Activated naive CD4-positive, alpha-beta T cell treated with anti-CD3 and anti-CD28 coated beads, Interleukin-2, amount 10 ng/mL, durations not matched to agents 7 days and 5 days (primary cell): ENCODE measurements at places on chromosomes 1 and 21.

DNA sequence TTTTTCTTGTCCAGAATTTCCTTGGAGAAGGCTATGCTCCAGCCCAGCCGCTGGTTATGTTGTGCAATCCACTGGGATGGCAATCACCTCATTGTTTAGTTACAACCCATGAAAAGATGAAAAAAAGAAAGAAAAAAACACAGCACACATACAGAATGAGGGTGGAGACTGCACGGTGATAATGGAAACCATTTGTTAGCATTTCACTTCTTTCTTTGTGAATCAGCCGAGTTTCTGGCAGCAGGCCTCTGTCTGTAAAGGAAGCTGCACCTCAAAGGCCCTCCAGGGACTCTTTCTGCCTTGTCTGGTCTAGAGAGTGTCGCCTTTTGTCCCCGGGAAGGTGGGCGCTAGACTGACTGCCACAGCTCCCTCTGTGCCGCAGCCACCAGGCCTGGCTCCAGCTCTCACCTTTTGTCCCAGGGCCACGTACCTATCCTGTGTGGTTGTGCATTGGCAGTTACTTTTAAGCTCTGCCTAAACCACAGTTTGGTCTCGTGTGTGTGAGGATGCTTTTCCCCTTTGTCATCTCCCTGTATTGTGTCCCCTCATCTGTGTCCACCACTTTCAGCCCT is 35.6 kb downstream of the NGF start:
- no peaks in the 10 kb centered on the region for H3K27me3 ChIP-seq
- H3K4me1 ChIP-seq, result no peaks in the 10 kb centered on the region
- DNase-seq, result no peak
- no peak overlapping the region for H3K4me3 ChIP-seq

GRCh38 chr1:69673321-69673720 is 105.6 kb downstream of the LRRC7 start:
- H3K4me1 ChIP-seq, result no peaks in the 10 kb centered on the region
- no peak overlapping the region for H3K27ac ChIP-seq
- no peak overlapping the region for H3K4me3 ChIP-seq

- H3K27ac ChIP-seq, result no peak overlapping the region
- no peak overlapping the region for H3K4me3 ChIP-seq
- peaks cover 15% of the 10 kb centered on the region for H3K4me1 ChIP-seq
- no peak for DNase-seq
- H3K27me3 ChIP-seq, result peaks cover 13% of the 10 kb centered on the region
- no peaks in the 10 kb centered on the region for H3K36me3 ChIP-seq
These were observed 71.0 kb downstream of the SIPA1L2 start for GRCh38 chr1:232558954-232559353.

- H3K4me3 ChIP-seq, result no peak overlapping the region
- no peaks in the 10 kb centered on the region for H3K36me3 ChIP-seq
- DNase-seq, result no peak
- H3K4me1 ChIP-seq, result no peaks in the 10 kb centered on the region
- H3K27me3 ChIP-seq, result no peaks in the 10 kb centered on the region
These were observed 801.1 kb upstream of the CXADR start for GRCh38 chr21:16711757-16712156.

DNA sequence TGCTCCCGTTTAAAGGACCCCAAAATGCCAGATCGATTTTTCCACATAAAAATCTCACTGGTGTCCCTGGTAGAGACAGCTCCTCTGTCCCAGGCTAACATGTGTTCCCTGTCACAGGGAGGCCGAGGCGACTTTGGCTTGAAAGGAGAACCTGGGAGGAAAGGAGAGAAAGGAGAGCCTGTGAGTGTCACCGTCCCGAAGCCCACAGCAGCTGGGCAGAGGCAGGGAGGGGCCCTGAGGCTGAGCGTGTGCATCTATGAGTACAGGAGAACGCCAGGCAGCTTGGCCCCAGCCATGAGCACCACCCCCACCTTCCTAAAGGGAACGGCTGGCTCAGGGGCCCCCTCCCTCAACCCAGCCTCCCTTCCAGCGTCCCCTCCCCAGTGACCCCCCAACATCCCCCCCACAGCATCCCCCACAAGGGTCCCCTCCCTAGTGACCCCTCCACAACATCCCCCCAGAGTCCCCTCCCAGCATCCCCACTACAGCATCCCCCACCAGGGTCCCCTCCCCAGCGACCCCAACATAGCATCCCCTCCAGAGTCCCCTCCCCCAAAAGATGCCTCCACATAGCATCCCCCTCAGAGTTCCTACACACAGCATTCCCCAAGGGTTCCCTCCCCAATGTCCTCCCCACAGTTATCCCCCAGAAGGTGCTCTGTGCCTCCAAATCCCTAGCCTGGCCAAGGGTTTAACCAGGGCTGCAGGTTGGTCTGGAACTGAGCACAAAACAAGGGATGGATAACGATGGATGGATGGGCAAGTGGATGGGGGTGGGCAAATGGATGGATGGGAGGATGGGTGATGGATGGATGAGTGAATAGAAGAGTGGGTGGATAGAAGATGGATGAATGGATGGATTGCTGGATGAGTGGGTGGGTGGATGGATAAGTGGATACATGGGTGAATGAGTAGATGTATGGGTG is 25.1 kb downstream of the COL6A2 start:
- no peak overlapping the region for H3K27ac ChIP-seq
- peak; percentile 18 for DNase-seq

DNA sequence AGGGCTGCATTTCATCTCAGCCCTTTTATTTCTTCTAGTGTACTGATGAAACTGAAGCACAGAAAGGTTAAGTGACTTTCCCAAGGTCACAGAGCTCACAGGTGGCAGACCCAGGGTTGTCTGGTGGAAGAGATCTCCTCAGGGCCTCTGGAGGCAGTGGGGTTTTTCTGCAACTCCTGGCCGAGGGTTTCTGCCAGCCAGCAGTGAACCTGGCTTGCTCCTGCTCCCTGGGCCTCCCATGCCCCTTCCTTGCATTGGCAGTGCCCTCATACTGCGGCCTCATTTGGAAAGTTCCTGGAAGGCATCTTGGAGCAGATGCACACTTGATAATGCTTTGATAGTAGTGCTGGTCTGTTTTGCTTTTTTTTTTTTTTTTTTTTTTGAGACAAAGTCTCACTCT is 7.7 kb downstream of the GALNT2 start:
- no peak for DNase-seq
- H3K4me1 ChIP-seq, result peaks cover 35% of the 10 kb centered on the region
- no peak overlapping the region for H3K27ac ChIP-seq

GRCh38 chr1:193457676-193458075 is 271.3 kb upstream of the B3GALT2 start:
- no peak for DNase-seq
- peaks cover 4% of the 10 kb centered on the region for H3K36me3 ChIP-seq
- peak overlapping the region; percentile 4 for H3K27ac ChIP-seq
- no peaks in the 10 kb centered on the region for H3K27me3 ChIP-seq

GRCh38 chr21:40658311-40658710 is 188.6 kb downstream of the DSCAM start:
- no peaks in the 10 kb centered on the region for H3K4me1 ChIP-seq
- no peak overlapping the region for H3K4me3 ChIP-seq
- no peaks in the 10 kb centered on the region for H3K36me3 ChIP-seq
- H3K27me3 ChIP-seq, result no peaks in the 10 kb centered on the region

DNA sequence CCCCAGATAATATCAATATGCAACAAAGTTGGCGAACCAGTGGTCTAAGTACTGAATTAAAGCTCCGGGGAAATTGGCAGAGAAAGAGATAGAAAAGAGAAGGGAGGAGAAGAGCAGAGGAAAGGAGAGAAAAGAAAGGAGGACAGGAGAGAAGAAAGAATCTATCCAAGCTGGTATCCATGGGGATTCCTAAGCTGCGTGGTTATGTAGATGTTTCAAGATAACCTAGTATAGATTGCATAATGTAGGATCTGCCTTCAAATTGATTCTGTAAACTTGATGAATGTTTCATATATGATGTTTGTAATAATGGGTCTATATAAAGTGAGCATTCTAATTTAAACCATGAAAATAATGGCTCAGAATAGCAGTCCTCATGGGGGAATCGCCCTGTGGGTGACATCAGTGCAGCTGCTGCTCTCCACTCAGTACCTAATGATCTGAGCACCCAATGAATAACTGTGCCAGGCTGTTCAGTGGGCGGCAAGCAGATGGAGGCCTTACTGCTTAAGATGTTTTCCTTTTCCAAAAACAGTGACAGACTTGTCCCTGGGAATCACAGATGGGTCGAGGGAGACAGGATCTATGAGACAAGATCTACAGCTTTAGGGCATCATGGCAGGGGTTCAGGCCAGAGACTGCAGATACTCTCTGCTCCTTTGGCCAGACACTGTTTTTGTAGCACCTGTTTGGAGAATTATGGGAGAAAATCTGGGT is 78.0 kb downstream of the LAMC2 start:
- no peak for DNase-seq
- no peaks in the 10 kb centered on the region for H3K4me1 ChIP-seq
- no peak overlapping the region for H3K4me3 ChIP-seq
- no peak overlapping the region for H3K27ac ChIP-seq
- peaks cover 33% of the 10 kb centered on the region for H3K27me3 ChIP-seq
- no peaks in the 10 kb centered on the region for H3K36me3 ChIP-seq

- peaks cover 13% of the 10 kb centered on the region for H3K4me1 ChIP-seq
- H3K36me3 ChIP-seq, result no peaks in the 10 kb centered on the region
- H3K27ac ChIP-seq, result no peak overlapping the region
- DNase-seq, result no peak
- H3K27me3 ChIP-seq, result peaks cover 60% of the 10 kb centered on the region
These were observed 2.7 kb downstream of the ERRFI1 start for GRCh38 chr1:8023287-8023994.

DNA sequence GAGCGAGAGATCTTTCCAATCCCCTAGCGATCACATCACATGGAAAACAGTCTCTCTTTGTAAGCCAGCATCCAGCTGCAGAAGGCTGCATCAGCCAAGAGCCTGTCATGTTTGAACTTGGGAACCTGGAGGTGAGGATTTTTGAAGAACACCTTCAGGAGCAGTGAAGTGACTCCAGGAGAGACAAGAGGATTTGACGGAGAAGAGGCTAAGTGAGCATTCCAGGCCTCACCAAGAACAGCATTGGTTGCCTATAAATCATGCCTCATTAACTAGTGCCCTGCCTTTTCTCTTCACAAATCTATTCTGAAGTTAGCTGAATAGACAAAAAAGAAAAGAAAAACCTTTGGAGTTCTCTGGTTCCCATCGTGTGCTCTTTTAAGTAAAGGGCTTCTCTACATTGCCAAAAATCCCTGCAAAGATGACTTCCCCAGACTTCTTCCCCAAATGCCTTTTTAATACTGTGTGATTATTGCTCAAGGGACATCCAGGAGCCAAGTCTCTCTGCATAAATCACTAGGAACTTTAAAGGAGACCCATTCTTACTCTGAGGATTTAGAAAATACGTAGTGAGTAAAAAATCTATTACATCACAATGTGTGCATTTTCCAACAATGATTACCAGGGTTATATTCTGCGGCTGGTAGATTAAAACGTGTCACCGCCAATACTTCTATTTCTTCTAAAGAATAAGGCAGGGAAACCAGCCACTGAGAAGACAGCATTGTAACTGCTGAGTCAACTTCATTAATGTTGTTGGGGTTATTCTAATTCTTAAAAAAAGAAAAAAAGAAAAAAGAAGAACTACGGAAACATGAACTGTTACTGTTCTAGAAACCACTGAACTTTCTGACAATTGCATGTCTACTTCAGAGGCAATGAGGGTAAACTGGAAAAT is 95.2 kb downstream of the KIF14 start:
- peaks cover 11% of the 10 kb centered on the region for H3K27me3 ChIP-seq
- DNase-seq, result no peak
- no peak overlapping the region for H3K4me3 ChIP-seq
- H3K27ac ChIP-seq, result no peak overlapping the region
- no peaks in the 10 kb centered on the region for H3K36me3 ChIP-seq

DNA sequence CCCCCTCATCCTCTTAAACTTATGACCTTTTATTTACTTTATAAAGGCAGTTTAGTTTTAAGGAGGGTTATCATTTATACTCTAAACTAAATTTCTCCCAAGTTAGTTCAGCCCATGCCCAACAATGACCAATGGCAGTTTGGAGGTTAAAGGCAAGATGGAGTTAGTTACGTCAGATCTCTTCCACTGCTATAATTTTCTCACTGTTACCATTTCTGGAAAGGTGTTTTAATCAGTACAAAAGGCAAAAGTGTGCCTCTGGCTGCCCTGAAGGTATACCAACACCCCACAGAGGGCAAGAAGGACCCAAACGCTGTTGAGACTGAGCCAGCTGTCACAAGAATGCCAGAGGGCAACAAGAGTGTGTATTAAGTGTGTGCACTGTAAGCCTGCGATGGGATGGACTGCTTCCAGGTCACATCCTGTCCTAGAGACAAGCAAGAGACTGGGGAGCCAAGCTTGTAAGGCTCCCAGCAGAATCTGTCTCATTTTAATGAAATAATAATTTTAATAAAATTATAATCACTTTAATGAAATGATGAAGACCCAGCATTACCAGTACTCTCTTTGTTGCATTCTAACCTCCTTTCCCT is 32.5 kb upstream of the FAM89A start:
- no peaks in the 10 kb centered on the region for H3K4me1 ChIP-seq
- peaks cover 6% of the 10 kb centered on the region for H3K27me3 ChIP-seq
- no peaks in the 10 kb centered on the region for H3K36me3 ChIP-seq
- DNase-seq, result no peak
- H3K4me3 ChIP-seq, result no peak overlapping the region

- peak overlapping the region; percentile 59 for H3K27ac ChIP-seq
- peaks cover 38% of the 10 kb centered on the region for H3K36me3 ChIP-seq
- no peak overlapping the region for H3K4me3 ChIP-seq
- H3K27me3 ChIP-seq, result no peaks in the 10 kb centered on the region
- H3K4me1 ChIP-seq, result peaks cover 42% of the 10 kb centered on the region
These were observed 67.2 kb downstream of the RPAP2 start for GRCh38 chr1:92366040-92366395.

DNA sequence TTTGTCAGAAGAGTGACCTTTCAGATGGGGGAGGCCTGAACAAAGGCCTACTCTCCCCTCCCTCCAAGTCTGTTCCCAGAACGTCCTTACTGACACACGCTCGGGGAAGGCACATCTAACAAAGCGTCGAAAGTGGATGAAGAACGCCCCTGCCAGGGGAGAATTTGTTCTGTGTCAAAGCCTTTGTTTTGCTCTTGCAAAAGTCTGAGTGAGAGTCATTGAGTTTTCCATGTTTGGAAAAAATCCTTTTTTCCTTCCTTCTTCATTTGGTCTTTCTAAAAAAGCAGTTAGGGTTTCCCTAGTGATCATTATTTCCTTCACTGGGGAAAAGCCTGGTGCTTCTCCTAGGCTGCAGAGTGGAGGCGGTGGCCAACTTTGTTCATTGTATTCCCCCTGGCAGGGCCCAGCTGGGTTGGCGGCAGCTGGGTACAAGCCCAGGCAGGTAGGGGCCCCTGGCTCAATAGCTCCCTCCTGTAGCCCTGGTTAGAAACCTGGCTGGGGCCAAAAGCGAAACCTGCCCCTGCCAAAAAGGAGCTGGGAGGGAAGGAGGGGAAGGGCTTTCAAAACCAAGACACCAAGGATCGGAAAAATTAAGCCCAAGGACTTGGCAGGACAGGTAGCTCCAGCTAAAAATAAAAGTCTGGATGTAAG is 81.1 kb downstream of the ITPKB start:
- H3K36me3 ChIP-seq, result peaks cover 33% of the 10 kb centered on the region
- H3K27ac ChIP-seq, result peak overlapping the region; percentile 50
- no peak for DNase-seq
- no peaks in the 10 kb centered on the region for H3K27me3 ChIP-seq

DNA sequence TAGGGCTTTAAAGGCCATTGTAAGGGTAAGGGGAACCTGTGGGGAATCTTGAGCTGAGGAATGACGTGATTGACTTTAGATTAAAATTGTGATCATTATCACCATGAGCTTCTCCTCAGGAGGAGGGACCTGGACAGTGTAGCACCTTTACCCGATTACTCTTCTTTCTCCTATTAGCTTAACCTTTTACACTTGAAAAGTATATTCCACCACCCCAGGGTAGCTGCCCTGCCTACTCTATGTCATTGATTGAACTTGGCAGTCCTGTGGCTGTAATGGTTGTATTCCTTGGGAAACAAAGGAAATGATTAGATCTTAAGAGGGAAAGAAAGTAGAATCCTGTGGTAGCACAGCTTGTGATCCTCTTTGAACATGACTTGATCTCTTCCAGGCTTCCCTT is 47.7 kb downstream of the CACHD1 start:
- DNase-seq, result no peak
- H3K27ac ChIP-seq, result peak overlapping the region; percentile 15
- no peaks in the 10 kb centered on the region for H3K4me1 ChIP-seq
